CD4-positive, alpha-beta T cell treated with Interleukin-21 for 1 hour (primary cell): ENCODE measurements at places on chromosomes 6 and 20.

GRCh38 chr20:33680686-33681085 is 5.5 kb downstream of the E2F1 start:
- no peak for DNase-seq

DNA sequence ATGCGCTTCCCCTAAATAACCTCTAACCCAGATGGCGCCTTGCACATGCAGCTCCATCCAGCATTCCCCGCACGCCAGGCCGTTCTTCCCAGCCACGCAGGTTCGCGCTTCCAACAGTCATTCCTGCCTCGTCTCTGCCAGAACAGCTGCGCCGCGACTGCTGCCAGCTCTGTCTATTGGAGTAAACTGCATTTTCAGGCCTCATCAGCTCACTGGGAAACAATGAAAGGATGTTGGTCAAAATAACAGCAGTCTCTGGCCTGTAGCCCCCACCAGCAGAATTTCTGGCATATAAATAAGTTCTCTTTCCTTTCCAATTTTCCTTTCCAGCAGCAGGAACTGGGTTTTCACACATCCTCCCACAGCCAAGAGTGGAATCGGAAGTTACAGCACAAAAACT is 14.6 kb downstream of the NRSN1 start:
- no peak for DNase-seq

DNA sequence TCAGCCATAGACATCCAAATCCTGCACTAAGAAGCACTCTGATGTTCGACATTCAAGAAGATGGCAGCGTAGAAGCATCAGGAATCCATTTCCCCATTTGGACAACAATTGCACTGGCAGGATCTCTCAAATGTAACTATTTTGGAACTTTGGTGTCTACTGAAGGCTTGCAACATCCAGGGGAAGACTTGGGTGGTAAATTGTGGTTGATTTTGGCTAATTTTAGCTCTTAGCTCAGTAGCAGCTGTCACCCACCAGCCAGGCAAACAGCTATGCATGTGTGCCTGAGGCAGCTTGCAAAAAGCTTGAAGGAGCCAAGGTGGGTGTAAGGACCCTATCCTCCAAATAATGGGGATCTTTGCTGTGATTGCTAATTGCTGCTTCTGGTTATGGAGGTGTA is 35.1 kb upstream of the PPP1R3G start:
- no peak for DNase-seq

GRCh38 chr6:28580475-28580874 is 54.8 kb downstream of the GPX5 start:
- DNase-seq = peak; percentile 17

DNA sequence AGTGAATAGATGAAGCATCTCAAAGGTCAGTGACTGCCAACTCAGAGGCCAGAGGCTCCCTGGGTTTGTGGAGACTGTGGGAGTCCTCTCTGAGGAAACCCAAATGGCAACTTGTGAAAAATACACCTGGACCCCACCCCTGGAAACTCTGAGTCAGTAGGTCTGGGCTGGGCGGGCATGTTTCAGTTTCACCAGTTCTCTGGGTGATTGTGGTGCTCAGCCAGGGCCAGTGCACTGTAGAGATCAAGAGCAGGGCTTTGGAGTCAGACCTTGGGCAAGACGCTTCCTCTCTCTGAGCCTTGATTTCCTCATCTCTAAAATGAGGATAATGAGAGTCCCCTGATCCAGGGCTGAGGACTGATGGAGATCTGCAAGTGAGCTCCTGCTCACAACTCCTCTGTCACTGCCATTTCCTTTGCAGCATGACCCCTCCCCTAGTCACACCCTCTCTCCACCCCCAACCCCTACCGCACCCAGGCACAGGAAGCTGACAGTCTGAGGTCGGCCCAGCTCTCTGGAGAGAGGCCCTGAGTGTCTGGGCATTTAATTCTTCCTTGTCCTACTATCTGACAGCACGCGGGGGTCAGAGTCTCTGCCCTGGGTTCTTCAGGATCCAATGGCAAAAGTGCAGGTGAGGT is 5.1 kb downstream of the DEF6 start:
- DNase-seq = peak; percentile 88

DNA sequence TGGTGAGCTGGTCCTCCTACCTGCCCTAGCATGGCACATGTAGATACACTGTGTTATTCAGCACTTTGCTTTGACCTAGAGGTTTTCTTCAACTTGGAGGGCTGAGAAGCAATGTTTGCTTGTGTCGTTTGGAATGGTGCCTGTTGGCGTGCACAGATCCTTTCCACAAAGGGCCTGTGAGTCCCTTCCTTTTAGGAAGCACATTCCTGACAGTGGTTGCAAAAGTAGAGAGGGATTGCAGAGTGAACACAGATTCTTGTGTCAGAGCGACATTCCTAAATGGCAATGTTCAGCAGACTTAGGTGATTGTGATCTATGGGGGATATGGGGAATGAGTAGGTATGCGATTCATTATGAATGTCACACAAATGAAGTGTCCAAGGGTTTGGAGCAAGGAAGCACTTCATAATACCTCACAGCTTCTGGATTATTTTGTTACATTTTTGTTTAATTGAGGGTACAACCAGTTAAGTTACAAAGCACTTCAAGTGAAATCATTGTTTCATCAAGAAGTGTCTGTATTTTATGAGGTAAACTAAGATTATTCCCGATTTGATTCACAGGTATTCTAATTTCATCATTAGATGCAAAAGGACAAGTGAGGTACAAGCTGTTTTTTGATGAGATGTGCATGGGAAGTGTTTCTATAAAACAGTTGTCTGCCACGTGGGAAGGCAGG is 713 bp upstream of the RNF144B start:
- no peak for DNase-seq

DNA sequence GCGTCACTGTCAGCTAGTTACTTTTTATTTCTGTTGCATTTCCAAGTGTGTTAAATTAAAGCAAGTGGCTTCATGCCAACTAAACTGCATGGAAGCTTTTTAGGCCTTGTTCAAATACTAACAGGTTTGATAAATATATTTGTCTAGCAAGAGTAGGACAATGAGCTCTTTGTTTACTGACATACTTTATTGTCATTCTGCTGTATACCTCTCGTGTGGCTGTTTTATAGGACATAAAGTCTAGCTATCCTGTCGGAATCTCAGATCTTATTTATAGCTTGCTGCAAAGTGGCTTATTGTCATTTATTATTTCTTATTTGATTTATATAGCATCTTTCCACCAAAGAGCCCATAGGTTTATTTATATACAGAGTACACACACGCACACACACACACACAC is 711.1 kb downstream of the KIF16B start:
- no peak for DNase-seq

- DNase-seq = no peak
Observed at GRCh38 chr6:37536491-37537190, 36.9 kb upstream of the CCDC167 start.

DNA sequence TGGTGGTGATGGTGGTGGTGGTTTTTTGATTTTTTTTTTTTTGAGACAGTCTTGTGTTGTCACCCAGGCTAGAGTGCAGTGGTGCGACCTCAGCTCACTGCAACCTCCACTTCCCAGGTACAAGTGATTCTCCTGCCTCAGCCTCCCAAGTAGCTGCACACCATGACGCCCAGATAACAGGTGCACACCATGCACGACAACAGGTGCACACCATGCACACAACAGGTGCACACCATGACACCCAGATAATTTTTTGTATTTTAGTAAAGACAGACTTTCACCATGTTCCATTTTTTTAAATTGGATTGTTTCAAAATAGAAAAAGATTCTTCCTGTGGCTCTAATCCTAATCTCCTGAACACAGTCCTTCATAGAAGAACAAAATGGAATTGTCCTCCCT is 257.9 kb downstream of the ALDH8A1 start:
- no peak for DNase-seq

- DNase-seq = no peak
Observed at GRCh38 chr20:35398660-35399144, 13.1 kb downstream of the UQCC1 start.

- no peak for DNase-seq
Observed at GRCh38 chr20:38450412-38450975, 15.4 kb upstream of the SNHG17 start.

DNA sequence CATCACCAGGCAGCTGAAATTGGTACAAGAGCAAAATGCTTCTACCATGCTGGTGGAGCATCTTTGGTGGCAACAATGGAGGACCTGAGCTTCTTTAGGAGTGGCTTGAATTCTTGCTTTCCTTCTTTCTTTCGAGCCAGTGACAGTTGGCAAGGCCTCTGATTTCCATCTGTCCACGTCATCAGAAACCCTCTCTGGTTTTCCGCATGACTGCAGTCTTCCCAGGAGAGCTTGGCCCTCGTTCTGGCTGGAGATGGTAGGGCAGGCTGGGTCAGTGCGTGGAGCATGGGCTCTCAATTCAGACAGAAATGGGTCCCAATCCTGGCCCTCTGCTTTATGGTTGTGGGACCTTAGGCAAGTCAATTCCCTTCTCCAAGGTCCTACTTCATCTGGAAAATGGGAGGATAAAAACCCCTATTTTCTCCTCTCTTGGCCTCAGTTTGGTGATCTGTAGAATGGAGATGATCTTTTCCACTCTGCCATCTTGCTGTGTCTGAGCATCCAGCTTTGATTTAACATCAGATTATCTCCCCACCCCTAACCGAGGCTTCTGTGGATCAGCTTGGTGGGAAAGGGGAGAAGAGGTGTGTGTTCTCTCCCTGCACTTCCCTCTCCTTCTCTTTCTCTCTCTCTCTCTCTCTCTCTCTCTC is 3.6 kb upstream of the BPIFB1 start:
- DNase-seq = no peak

- no peak for DNase-seq
Observed at GRCh38 chr6:100266494-100267401, 198.0 kb downstream of the SIM1 start.

GRCh38 chr6:24683297-24684296 is 16.7 kb downstream of the ACOT13 start:
- DNase-seq = no peak

- DNase-seq = no peak
Observed at GRCh38 chr6:46044881-46045617, 29.4 kb upstream of the CLIC5 start.

DNA sequence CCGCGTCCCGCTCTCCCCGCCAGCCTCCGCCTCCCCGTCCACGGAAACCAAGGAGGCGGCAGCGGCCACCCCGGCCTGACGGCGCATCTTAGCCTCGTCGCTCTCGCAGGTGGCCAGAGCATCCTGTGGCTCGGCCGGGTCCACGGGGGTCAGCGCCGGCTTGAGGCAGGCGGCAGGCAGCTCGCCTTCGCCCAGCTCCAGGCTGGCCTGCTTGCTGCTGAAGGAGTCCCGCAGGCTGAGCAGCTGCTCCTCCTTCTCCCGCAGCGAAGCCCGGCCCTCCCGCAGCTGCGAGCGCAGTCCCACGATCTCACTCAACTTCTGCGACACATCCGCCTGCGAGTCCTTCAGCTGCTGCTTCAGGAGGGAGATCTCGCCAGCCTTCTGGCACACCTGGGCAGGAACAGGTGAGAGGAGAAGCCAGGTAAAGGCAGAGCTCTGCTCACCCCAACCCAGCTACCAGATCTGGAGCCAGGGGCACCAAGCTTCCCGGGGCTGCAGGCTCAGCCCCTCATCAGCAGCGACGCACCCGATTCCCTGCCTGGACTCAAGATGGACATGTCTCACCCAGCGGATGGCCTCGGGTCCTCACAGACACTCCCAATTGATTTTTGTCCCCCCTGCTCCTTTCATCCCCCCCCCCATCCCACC is 5.2 kb upstream of the FASTKD5 start:
- DNase-seq = no peak

- DNase-seq = no peak
Observed at GRCh38 chr20:56875052-56875659, 246.1 kb downstream of the TFAP2C start.

DNA sequence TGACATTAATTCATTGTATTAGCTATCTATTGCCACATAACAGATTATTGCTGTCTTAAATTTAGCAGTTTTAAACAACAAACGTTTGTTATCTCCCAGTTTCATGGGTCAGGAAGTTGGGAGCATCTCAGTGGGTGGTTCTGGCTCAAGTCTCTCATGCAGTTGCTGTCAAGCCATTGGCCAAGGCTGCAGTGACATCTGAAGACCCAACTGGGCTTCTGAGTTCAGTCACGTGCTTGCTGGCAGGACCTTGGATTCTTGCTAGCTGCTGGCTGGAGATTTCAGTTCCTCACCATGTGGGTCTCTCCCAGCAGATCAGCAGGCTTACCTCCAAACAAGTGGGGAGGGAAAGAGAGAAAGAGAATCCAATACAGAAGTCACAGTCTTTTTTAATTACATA is 152.6 kb upstream of the EXOC2 start:
- no peak for DNase-seq

GRCh38 chr20:44800391-44801046 is 9.8 kb downstream of the RIMS4 start:
- DNase-seq = peak; percentile 1

GRCh38 chr20:62123450-62124118 is 1.3 kb downstream of the LSM14B start:
- DNase-seq = no peak

DNA sequence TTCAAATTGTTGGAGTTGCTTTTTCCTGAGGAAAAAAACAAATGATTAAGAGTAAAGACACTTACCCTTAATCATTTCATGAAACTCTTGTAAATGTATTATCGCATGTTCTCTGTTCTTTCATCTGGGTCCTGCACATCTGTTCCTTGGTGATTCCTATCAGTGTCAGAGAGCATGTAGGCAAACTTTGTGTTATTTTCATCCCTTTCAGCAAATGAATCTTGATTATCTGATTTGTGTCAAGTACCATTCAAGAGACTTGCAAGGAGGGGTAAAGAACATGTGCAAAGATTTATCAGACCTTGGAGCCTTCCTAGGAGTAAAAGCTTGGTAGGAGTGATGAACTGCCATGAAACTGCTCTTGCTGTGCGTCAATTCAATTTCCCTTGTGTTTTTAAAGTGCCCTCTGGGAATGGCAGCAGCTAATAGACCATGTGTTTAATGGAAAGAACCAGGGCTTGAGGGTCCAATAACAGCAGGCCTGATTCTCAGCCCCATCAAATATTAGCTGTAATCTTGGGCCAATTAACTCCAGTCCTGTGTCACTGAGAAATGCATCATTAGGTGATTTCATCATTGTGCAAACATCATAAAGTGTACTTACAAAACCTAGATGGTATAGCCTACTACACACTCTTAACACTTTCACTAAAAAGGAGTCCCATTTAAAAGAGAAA is 118.9 kb upstream of the CEP85L start:
- DNase-seq = no peak

GRCh38 chr20:19758133-19758500 is at the start of gene RIN2:
TSS of gene RIN2 (plus strand) at chr20:19758258. CDS start at chr20:19889602, 131,344 bp downstream.
- no peak for DNase-seq

GRCh38 chr20:60340232-60340631 is 382.0 kb downstream of the CDH26 start:
- DNase-seq = no peak

- no peak for DNase-seq
Observed at GRCh38 chr20:14401479-14402138, 64.2 kb upstream of the FLRT3 start.

DNA sequence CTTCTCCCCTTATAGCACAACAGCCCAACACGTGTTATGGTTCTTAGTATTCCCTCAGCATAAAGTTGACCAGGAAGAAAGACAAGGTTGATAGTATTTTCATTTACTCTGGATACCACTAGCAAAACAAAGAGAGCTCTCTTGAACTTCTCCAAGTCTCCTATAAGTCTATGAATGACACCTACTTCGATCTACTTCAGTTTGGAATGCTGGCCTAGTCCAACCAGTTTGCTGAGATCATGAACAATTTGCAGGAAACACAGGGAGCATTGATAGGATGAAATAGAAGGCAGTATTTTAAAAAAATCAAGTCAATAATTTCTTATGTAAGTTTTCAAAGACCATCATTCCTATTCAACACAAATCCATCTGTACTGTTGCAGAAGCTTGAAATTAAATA is 93.6 kb downstream of the GJA10 start:
- no peak for DNase-seq

- DNase-seq = peak; percentile 40
Observed at GRCh38 chr6:8219352-8219943, 117.1 kb upstream of the EEF1E1 start.
